ENCODE measurements at places on chromosomes 6 and 20.
A peak's percentile ranks its signal among the peaks of the same experiment; 100 is the strongest.

DNA sequence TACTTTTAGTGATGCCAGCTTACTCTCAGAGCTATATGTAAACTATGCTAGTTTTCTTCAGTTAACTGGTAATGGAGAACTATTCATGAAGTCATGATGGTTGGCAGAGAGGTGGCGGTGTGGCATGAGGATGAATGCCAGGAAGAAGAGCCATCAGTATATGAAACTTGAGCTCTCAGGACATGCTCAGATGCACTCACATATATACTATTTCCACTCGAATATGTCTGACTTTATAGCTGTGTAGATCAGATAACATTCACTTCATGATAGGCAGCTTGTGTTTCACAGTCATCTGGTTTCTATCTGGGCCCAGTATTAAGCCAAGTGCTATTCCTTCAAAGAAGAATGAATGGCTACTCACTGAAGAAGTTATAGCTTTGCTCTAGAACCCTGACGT is 46.2 kb upstream of the CEP85L start:
- DNase-seq = no peak

DNA sequence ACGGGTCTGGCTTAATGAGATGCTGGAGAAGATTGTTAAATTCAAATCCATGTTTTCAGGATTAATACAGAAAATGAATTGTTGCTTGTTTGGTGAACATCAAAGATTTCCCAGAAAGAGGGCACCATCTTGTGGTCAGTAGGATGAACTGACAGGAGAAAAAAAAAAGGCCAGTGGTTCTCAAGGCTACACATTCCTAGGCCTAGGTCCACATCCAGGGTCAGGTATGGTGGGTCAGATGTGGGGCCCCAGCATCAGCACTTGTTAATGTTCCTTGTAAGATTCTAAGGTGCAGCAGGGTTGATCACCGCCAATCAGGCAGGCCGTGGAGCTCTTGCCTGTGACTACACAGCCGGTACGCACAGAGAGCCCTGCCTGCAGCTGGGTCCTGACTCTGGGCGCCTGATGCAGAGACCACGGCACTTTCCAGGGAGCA is 34.0 kb upstream of the FOXO3 start:
- peak; percentile 13 for DNase-seq

DNA sequence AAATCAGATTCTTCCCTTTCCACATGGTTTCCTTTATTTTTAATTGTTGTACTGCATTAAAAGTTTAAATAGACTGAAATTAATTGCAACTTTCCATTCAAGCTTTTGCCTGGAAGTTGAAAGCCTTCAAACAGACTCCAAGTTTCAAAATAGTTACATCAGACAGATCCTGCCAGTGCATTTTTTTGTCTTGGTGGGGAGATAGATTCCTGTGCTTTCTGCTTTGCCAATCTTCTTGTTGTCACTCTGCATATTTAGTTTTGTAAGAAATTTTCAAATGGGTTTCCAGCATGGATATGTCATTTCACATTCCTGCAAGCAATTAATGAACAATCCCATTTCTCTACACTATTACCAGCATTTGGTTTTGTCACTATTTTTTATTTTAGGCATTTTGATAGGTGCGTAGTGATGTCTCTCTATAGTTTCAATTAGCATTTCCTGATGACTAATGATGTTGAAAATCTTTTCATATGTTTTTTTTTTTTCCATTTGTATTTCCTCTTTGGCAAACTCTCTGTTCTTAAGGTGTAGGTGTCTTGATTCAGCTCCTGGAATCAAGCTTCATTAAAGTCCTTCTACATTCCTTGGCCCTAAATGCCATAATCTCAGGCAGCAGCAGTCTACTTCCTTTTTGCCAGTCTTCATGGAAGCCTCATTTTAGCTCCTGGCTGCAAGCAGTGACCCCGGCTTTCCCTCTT is 40.5 kb downstream of the SCP2D1 start:
- no peak for DNase-seq

DNA sequence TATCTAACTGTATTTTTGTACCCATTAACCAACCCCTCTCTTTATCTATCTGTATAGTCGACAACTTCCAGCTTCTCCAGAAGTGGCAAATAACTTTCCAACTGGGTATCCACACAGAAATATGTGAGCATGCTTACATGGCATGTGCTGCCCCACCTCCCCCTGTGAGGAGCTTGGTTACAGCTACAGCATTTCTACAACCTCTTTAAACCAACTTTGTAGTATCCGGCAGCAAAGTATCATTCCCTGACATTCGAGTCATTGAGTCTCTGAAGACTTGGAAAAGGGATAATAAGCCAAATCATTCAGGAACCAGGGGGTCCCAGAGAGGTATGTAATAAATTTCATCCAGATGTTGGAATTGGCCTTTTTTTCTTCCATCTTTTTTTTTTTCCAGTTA is 48.2 kb upstream of the ASIP start:
- DNase-seq = no peak

DNA sequence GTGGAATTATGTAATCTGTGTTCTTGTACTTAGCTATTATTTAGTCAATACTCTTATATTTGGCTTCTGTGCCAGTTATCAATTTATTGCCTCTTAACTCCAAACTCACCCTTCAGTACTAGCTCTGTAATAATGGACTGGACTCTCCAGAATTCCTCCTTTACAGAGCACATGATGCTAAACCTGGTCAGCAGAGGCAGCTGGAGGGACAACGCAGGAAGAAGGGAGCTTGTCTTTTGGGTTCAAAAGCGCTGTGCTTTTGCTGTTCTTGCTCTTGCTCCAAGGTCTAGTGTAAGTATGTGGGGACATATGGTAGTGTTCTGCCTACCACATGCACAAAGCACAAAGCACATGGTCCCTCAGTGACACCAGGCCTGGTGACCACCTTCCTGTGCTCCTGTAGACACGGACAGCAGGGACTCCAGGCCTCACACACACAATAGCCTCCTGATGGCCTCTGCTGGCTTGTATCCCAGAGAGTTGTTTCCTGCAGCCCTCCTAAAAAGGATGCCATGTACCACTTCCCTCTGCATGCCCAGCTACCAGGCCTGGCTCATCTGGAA is 46.1 kb downstream of the CHD6 start:
- no peak for DNase-seq

- no peak for DNase-seq
These were observed 67.6 kb upstream of the BACH2 start for GRCh38 chr6:90364286-90364685.
